ENCODE measurements at places on chromosomes 5 and 9.

DNA sequence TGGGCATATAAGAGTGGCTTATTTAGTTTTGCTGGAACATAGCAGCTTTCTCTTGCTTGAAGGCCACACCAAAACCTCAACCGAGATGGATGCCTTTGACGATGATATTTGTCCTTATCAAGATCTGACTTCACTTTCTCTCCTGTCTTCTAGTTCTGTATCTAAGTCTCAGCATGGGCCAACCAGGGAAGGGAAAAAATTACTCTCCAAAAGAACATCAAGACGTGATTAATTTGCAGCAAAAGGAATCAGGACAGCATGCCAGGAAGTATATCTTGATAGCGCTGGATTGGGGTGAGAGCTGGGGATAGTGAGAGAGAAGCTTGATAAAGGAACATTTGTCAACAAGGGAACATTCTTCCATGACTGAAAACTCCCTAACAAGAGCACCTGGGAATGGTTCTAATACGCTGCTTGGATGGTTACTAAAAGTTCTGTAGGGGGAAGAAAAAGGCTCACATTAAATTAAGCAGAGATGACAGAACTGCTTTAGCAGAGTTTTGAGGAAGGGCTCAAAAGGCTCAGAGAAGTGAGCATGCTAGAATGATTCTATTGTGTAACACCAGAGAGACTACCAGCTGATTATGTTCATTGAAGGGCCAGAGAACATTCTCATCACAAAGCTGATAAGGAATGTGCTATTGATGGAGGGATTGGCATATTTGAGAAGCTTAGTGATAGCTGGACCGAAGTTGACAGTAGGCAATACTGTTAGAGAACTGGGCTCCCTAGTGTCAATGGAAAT lies 21.6 kb upstream of the ANXA1 start:
- DNase-seq: no peak

DNA sequence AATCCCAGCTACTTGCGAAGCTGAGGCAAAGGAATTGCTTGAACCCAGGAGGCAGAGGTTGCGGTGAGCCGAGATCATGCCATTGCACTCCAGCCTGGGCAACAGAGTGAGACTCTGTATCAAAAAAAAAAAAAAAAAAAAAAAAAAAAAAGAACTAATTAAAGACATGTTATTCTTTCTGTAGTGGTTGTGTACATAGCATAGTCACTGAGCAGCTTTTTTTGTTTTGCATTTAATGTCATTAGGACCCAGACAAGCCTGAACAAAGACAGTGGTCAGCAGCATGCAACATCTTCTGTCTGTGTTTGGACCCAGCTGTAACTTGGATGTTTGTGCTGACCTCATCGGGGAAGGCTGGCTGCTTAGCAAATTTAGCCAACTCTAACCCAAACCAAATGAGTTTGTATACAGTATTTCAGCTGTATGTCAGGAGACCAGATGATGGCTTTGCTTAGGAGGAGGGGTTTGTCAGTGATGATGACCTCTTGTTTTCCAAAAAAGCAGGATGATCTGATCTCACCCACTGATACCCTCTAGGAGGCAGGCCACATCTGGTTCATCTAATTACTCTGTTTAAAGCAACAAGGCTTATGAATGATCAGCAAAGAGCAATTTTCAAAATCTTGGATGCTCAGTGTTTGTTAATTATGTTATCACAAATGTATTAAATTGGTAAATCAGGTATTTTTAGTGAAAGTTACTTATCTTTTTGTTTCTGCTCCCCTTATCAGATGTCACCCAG lies 39.5 kb downstream of the SNCAIP start:
- peak; percentile 45 for DNase-seq

GRCh38 chr5:135821802-135822201 lies 12.7 kb upstream of the SLC25A48 start:
- DNase-seq: no peak

DNA sequence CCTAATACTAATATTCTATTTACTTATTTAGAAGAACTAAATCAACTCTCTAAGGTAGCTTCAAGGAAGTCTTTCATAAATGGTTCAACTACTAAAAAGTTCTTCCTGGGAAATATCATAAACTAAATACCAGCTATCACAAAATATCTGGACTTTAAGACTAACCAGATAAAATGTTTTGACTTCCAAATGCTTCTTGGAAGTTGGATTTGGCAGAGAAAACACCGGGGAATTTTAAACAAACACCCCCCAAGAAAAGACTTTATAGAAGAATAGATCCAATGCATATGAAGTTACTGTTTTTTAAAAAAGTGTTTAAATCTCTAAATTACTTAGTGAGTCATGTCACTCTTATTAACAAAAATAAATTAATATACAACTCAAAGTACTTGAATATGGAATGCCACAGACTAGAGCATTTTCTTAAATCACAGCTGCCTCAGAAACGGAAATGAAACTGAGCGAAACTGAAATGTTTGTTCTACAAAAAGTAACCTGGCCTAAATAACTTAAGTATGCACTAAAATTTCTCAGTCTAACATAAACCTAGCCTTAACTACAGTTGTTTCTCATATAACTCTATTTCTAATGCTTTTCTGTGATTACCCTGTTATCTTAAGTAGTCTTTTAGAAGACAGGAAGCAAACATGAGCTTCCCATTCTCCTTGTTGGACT lies 6.8 kb downstream of the ABCA1 start:
- no peak for DNase-seq

GRCh38 chr5:159913501-159913900 lies 2.8 kb upstream of the ADRA1B start:
- DNase-seq: peak; percentile 59

GRCh38 chr5:4018007-4018406 lies 422.4 kb downstream of the IRX1 start:
- DNase-seq: no peak

GRCh38 chr5:78569441-78569840 lies 79.1 kb downstream of the LHFPL2 start:
- peak; percentile 83 for DNase-seq

- DNase-seq: peak; percentile 12
Observed at GRCh38 chr9:113701774-113702755, 174.0 kb upstream of the ZNF618 start.

GRCh38 chr5:147689426-147689825 lies 93.1 kb downstream of the JAKMIP2 start:
- DNase-seq: no peak

GRCh38 chr5:173538654-173539053 lies 77.8 kb downstream of the BOD1 start:
- no peak for DNase-seq

- no peak for DNase-seq
Observed at GRCh38 chr9:109062543-109062942, 49.2 kb upstream of the CTNNAL1 start.

- peak; percentile 8 for DNase-seq
Observed at GRCh38 chr9:123131993-123132392, 98.5 kb downstream of the GPR21 start.

DNA sequence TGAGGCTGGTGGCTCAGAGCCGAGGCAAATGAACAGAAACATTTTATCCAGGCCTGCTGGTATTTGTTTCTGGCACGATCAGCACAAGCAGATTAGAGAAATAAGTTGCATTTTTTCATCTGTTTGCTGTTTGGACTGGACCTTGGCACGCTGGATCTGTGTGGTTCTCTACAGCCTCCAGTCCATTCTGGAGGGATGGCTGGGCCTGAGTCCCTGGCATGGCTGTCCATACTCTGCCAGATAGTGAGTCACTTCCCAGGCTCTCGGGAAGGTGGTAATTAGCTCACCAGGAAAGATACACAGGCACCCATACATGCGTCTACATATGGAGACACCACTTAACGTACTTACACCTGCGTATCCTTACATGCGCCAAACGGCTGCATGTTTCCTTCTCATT lies 78.6 kb downstream of the SPRY4 start:
- peak; percentile 61 for DNase-seq

- no peak for DNase-seq
Observed at GRCh38 chr5:17240487-17240886, 23.1 kb downstream of the BASP1 start.

DNA sequence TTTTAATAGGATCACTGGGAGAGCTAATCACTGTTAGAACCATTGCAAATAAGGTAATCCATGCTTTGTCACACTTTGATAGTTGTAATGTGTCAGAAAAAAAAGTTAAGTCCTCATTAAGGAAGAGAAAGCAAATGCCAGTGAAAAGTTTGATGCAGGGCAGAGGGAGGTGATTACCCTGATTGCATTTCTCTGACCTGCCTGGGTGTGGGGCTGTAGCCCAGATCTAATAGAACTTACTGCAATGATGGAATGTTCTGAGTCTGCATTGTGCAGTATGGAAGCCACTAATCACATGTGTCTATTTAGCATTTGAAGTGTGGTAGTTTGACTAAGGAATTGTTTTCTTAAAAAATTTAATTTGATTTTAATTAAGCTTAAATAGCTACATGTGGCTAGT lies 202.7 kb downstream of the ATP10B start:
- DNase-seq: no peak

GRCh38 chr5:176341325-176342157 lies 20.0 kb downstream of the KIAA1191 start:
- no peak for DNase-seq

DNA sequence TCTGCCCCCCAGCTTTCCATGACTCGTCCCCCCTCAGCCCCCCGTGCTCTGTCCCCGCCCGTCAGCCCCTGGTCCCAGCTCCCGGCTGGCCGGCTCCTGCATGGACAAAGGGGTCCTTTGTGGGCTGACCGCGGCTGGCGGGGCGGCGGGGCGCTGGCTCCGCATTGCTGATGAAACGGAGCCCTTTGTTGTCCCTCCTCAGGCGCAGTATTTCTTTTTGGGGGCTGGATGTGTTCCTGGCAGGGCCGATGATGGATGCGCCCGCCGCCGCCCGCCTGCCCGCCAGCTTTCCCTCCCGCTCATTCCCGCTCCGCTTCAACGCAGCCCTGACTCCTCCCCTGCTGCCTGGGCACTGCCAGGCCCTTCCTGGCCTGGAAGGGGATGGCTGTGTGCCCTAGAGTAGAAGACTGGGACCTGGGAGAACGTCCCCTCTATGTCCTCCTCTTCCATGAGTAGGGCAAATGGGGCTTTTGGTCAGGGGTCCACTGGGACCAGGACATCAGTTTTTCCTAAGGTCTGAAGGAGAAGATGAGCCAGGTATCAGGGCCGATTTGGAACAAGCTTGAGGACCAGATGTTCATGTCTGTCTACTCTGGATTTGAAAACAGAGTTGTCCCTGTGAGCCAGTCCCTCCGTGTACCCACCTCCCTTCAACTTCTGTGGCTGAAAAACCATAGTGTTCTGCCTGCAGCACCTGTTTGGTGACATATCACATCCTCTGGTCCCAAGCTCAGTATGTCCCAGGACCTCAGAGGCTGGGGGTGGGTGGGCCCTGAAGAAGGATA lies 29.0 kb downstream of the CXXC5 start:
- DNase-seq: no peak

- DNase-seq: no peak
Observed at GRCh38 chr5:154762261-154762660, 7.1 kb downstream of the LARP1 start.

- no peak for DNase-seq
Observed at GRCh38 chr5:2803751-2804150, 52.3 kb upstream of the IRX2 start.

DNA sequence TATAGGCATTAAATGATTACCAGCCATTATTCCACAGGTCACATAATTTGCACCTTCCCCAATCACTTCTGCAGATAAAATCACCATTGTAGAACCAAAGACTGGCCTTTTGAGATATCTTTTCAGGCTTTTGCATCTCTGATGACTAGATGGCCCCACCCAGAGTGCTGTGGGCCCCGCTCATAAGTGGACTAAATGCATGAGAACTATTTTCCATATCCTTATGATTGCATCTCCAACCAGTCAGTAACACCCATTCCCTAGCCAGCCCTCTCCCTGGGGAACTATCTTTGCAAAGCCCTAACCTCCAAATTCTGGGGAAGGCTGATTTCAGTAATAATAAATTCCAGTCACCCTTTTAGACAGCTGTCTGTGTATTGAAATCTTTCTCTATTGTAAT lies 53.5 kb upstream of the CDH9 start:
- no peak for DNase-seq

- DNase-seq: peak; percentile 80
Observed at GRCh38 chr9:801399-802071, 40.0 kb upstream of the DMRT1 start.

DNA sequence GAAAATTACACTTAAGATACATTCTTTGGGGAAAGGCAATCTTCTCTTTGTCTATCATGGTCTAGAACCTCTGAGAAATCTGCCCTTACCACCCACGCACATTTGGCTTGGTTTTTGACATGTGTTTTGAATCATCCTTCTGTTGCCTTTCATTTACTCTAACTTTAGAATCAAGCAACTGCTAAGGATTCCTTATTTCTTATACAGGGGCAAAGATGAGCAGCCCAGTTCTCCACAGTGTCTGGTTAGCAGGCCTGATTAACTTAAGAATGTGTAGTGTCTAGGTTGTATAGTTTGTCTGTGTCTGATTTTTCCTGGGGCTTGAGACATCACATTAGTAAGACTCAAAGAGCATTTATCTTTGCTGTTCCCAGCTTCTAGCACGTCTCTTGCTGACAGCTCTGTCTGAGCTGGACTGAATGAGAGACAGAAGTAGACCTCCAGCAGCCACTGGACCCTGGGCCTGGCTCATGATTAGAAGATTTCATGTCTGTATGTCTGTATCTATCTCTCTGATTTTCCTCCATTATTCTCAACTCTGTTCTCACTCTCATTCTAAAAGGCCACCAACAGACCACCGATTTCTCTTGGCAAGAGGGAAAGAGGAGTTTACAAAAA lies 31.8 kb upstream of the PCA3 start:
- peak; percentile 97 for DNase-seq

DNA sequence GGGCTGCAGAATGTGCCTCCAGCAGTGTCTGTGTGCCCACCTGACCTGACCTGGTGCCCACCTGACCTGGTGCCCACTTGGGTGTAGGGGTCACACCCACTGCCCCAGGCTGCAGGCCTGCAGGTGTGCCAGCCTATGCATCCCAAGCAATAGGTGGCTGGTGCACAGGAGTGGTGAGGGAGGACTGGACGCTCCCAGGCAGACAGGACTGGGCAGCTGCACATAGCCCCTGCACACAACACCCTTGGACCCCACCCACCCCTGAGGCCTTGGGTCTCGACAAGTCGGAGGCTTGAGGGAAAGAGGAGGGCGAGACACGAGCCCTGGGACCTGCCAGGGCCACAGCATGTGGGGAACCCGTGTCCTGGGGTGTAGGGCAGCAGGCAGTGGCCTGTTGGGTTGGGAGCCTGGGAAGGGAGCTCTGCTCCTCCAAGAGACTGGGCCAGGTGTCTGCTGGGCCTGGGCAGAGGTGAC lies 10.8 kb upstream of the NRARP start:
- no peak for DNase-seq

GRCh38 chr9:136494531-136495215 lies 11.8 kb upstream of the SEC16A start:
- DNase-seq: no peak

DNA sequence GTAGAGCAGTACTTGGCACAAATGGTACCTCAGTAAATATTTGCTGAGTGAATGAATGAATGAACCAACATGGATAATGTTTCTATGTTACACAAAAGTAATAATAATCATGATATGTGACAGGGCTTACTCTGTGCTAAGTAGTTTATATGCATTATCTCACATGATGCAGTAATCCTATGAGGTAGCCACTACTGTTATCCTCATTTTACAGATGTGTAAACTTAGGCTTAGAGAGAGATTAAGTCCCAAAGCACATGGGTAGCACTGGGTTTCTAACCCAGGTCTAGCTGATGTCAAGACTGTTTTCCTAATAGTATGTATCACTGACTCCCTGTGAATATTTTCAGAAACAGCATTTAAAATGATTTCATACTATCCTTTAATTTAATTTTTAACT lies 44.1 kb upstream of the VDAC1 start:
- no peak for DNase-seq

GRCh38 chr5:56692359-56693219 lies 122.8 kb upstream of the MAP3K1 start:
- no peak for DNase-seq
